ENCODE measurements at places on chromosomes 6 and 20.

DNA sequence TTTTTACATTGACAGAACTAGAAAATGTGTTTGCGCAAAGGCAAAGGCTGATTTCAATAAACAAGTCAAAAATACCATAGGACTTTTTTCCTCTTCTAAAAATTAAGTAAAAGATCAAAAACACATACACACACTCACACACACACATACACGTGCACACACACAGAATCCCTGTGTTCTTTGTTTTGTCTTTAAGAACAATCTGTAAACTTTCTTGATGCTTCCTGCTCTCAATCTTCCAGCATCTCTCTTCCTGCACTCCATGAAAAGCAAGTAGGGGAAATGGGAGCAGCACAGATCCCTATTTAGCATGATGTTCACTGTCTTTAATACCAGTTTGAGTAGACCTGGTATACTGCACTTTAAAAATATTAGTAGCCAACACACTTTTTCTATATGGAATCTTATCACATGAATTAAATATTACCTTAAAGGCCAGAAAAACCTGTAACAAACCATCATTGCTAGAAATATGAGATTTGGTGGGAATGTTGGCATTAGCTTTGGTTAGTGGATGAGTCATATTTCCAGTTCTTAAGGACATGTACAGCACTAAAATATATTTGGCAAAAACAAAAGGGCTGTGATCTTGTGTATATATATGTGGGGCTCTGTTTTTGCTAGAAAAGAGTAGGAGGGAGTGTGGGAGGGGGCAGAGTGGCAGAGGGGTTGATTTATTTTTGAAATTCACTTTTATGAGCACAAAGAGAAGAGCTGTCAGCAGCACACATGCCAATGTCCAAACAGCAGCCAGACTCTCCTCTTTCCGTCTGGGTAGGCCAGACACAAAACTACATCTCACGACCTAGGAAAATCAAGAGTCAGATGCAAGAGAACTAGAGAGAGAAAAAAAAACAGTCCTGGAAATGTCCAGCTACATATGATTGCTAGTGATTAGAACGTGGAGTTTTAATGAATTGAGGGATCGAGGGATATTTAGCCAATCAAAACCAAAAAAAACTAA, 4.6 kb downstream of the PTPRK start:
- DNase-seq: no peak

- DNase-seq: no peak
Measured at GRCh38 chr20:25283221-25283951, 35.5 kb downstream of the PYGB start.

GRCh38 chr6:83384751-83385150, 46.1 kb downstream of the ME1 start:
- no peak for DNase-seq

- no peak for DNase-seq
Measured at GRCh38 chr6:84003654-84004053, 29.9 kb upstream of the MRAP2 start.

DNA sequence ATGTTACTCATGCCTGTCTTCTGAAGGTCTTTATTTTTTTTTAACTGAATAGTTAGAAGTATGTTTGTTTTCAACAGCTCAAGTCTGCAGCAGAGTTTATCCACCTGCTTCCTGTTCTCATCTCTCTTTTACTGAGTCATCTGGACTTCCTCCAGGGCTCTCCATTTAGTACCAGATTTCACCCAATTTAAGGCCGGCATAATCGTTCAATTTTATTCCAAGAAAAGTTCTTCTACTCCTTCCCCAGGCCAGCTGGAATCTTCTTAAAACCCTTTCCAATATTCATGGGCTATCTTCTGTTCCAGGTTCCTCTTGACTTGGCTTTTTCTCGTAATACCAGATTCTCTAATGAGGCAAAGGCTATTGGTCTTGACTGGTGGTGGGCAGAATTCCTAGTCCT, 79.0 kb upstream of the LAMA2 start:
- DNase-seq: no peak

GRCh38 chr6:165605901-165606739, 56.9 kb downstream of the PDE10A start:
- no peak for DNase-seq

DNA sequence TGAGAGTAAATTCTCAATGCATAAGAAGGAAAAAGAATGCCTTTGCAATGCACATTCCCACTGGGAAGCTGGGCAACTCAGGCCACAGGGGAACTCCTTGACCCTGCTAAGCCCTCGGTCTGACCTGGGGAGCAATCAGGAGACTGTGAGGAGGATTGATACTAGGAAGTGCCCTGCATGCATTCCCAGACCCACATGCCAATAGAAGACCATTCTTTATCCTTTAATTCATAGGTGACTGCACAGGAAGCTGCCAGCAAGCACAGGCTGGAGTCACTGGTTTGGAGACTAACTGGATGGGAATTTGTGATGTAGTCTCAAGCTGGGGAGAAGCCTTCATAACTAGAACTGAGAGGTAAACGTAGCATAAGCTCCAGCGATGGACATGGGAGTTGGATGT, 1012.7 kb downstream of the EYS start:
- no peak for DNase-seq

DNA sequence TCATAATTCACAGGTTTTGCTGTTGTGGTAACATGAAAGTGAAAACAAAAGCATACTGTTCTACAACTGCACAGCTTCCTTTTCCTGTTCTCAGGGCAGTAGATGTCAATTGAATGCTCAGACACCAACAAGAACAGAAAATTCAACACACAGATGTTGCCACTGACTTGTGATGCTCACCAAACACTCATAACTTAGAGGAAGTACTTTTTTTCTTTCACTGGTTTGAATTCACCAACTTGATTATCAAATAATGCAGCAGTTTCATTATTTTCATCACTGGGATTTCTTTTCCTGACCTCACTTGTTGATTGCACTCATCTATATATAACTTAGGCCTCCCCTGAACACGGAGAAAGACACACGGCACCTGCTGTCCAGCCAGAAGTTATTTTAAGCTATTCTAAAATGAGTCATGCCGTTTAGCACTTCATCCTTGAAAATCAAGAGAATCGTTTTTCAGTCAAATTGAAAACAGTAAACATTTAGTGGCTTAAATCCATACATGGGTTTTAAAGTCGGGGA, 949 bp downstream of the TXLNB start:
- DNase-seq: peak; percentile 85

DNA sequence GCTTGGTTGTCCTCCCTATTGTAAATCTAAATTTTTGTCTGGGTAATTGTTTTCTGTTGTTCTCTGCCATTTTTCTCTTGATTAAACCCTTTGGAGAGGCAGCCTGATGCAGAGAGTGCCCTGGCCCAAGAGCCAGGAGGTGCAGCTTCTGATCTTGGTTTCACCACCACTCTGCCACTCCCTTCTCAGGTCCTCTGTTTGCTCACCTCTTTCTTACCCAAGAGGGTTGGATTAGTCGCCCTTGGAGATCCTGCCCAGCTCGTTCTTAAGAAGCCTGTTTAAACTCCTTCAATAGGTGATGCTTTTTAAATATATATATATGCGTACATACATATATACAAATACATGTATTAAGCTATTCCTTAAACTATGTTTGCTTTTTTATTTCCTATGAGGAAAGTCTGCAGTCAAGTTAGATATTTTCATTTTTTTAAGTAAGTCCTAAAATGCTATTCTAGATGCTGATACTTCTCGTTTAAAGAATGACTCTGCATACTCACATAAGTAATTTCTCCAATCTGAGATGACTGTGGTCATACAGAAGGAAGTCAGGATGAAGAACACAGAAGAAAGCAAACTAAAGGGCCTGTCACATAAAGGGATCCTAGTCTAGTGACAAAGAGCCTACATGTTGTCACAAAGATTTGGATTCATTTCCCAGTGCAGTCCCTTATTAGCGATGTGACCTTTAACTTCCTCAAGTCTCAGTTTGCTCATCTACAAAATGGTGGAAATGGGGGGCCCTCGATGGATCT, 19.9 kb downstream of the TPD52L1 start:
- no peak for DNase-seq

DNA sequence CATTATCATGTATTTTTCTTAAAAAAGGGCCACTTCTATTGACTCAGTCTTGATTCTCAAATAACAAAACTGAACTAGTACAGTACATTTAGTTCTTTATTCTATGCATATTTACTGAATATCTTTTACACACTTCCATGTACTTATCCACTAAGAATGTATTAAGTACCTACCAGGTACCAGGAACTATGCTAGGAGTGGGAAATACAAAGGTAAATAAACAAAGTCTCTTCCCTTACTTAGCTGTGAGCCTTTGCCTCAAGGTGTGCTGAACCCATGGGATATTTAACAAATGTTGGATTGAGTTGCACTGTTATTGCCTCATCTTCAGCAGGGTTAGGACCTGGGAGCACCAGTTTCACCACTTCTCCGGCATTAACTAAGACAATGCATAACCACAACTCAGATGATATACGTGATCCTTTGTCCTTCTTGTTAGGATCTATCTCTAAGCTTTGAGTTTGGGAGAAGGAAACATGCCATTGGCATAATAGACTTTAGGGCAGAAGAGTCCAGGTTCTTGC, 533.9 kb downstream of the TFAP2B start:
- no peak for DNase-seq

GRCh38 chr20:63966172-63966943, 3.4 kb downstream of the ZNF512B start:
- DNase-seq: no peak

GRCh38 chr6:132465530-132466485, 47.1 kb downstream of the STX7 start:
- no peak for DNase-seq

- no peak for DNase-seq
Measured at GRCh38 chr6:19731282-19731681, 105.9 kb upstream of the ID4 start.

DNA sequence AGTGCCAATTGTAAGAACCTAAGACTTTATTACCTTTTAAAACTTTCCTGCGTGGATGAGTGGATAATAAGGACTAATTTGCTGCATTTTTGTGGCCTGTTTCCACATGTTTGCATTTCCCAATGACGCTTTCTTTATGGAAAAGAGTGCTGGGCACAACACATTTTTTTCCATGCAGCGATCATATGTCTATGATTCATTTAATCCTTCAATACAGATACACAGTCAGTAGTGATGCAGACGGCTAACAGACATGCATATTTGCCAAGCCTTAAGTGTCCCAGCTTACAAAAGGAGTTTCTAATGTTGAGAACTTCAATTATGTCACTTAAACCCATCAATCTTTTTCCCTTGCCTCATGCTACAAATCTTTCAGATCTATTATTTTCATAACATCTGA, 239.8 kb upstream of the PREP start:
- DNase-seq: no peak

DNA sequence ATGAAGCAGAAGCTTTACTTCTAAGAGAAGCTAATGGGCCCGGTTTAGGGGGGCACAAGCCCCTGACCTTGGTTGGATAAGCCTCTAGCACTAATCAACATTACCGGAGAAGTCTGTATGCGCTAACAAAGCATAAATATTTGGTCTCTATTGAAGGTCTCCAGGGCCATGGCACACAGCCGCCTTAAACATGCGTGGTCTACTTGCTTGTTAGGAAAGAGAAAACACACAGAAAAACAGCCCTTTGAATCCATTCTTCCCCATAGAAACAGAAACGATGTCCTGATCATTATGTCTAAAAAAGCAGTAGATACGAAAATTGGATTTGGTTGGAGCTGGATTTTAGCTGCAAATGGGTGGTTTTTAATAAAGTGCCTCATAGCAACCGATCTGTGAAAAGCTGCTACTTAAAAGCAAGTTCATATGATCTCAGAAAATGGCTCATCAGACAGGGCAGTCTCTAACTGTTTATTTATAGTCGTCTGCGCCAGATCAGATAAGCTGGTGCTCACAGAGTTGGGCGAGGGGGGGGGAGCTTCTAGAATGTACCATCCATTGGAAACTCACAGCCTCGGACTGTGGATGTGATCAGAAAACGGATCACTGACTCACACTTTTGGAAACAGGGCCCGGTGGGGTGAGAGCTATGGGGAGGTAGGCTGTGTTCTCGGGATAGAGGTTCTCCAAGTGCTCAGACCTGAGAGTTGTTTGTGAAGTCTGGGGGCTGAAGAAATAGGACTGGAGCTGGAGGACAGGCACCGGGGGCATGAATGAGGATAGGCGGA, 35.3 kb upstream of the APCDD1L start:
- no peak for DNase-seq

DNA sequence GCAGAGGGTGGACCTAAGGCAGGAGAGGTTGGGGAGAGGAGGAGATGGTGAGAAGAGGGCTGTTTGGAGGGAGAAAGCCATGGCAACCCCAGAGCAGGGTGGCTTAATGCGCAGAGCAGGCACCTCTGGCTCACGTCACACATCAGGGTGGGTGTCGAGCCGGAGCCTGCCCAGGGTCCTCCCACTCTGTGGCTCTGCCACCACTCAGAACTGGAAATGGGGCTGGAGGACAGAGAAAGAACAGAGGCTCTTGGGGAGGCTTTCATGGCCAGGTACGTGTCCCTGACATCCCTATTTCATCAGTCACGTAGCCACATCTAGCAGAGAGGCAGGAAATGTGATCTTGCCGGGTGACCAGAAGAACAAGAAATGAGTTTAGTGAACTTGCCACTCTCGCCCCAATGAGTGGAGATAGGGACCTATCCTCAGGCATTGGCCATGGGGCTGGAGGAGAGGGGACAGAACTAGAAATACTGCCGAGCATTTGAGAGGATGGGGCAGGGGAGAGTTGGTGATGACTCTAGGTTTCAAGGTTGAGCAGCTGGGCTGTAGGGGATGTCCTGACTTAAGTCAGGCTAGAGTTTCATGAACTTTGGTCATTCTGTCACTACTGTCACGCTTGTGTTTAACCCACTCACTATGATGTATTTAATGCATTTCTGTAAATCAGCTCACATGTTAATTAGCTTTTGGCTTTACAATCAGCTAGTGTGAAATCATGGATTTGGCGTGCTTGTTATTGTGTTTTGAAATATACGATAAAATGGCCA, 52.7 kb downstream of the CDH26 start:
- no peak for DNase-seq

DNA sequence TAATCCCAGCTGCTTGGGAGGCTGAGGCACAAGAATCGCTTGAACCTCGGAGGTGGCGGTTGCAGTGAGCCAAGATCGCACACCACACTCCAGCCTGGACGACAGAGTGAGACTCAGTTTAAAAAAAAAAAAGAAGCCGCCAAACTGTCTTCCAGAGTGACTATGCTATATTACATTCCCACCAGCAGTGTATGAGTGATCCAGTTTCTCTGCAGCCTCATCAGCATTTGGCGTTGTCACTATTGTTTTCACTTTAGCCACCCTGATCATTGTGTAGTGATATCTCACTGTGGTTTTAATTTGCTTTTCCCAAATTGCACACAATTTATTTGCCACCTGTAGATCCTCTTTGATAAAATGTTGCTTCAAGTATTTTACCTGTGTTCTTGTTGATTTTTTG, 6.0 kb upstream of the AKAP12 start:
- DNase-seq: no peak

- DNase-seq: no peak
Measured at GRCh38 chr6:15349379-15349778, 103.5 kb downstream of the JARID2 start.

GRCh38 chr6:110877569-110877968, 3.0 kb downstream of the AMD1 start:
- DNase-seq: no peak

GRCh38 chr6:10425975-10426780, 11.3 kb upstream of the TFAP2A start:
- DNase-seq: no peak

GRCh38 chr6:100617633-100618350, 153.1 kb upstream of the SIM1 start:
- DNase-seq: no peak
